ENCODE measurements at places on chromosomes 2 and 18. TPM values are rescaled to one million over a fixed set of nuclear protein-coding genes. Genes with fewer than 3 reads are reported as not detected.
A peak's percentile ranks its signal among the peaks of the same experiment; 100 is the strongest.

The RNF125 gene
- polyA plus RNA-seq: 0.88 TPM

The FLACC1 gene
- polyA plus RNA-seq: 0.34 TPM

The COLEC11 gene
- 20.9 TPM for polyA plus RNA-seq

The FAM237A gene
- polyA plus RNA-seq: not detected

The BOLL gene
- polyA plus RNA-seq: not detected

The ZFP36L2 gene
- polyA plus RNA-seq: 285 TPM

The ACADL gene
- 1.1 TPM for polyA plus RNA-seq

The COL5A2 gene
- polyA plus RNA-seq: 131 TPM

The ACP1 gene
- polyA plus RNA-seq: 193 TPM

DNA sequence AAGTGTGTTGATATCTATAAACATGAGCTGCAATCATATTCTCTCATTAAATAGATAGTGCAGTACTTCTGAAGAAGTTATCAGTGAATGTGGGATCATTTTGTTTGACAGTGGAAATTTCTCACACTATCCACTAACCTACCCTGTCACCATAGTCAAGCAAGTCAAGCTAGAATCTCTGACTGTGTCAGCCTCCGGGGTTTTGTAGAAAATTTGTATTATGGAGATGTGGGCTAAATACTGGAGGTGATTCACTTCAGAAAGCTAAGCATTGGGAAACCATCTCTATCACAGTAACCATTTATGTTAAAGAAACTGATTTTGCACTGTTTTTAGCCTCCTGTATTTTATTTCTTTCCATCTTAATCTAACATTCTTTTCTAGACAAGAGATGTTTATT lies 126.6 kb upstream of the CREB1 start:
- no peaks in the 10 kb centered on the region for H3K27me3 ChIP-seq
- no peak for DNase-seq
- H3K4me1 ChIP-seq: peaks cover 5% of the 10 kb centered on the region
- H3K36me3 ChIP-seq: no peaks in the 10 kb centered on the region
- H3K4me3 ChIP-seq: no peak overlapping the region

GRCh38 chr18:25074925-25075324 lies 277.0 kb downstream of the ZNF521 start:
- H3K4me3 ChIP-seq: no peak overlapping the region
- DNase-seq: no peak
- peaks cover 31% of the 10 kb centered on the region for H3K4me1 ChIP-seq
- H3K27ac ChIP-seq: no peak overlapping the region
- no peaks in the 10 kb centered on the region for H3K36me3 ChIP-seq

DNA sequence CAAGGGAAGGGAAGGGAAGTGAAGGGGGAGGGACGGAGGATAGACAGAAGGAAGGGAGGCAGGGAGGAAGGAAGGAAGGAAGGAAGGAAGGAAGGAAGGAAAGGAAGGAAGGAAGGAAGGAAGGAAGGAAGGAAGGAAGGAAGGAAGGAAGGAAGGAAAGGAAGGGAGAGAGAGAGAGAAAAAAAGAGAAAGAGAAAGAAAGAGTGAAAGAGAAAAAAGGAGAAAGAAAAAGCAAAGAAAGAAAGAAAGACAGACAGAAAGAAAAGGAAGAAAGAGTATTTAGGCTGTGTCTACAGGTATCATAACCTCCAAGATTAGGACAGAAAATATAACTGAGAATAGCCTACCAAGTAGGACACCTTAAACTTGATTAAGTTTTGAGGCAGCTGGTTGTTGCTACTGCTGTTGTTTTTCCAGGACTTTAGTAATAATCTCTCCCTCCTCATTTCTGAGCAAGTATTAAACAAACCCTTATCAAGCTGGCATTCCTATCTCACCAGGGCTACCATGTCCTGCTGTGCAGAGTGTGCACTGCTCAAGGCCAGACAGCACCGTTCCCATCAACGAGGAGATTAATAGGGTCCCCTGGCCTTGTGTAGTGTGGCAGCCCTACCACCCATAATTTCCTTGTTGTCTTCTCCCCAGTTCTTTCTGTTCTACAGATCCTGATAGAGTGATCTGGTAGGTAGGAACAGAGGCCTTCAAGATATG lies 90.5 kb upstream of the FHL2 start:
- H3K36me3 ChIP-seq: no peaks in the 10 kb centered on the region
- H3K4me3 ChIP-seq: no peak overlapping the region
- H3K27me3 ChIP-seq: no peaks in the 10 kb centered on the region
- no peak for DNase-seq

DNA sequence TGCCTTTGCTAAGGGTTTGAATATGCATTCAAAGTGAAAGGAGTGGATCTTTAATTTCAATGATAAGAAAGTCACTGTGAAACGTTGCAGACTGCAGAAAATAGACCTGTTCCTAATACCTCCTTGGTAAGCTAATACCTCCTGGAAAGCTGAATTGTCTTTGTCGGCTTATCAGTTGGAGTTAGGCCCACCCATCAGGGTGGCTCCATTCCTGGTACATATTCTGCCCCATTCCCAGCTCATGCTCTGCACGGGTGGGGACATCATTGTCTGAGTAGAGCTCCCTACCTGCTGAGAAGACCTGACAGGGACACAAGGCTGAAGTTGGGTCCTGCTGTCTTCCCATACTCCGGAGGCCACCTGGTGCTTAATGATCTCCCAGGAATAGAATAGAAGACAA lies 203.3 kb downstream of the EN1 start:
- no peak for DNase-seq
- no peaks in the 10 kb centered on the region for H3K36me3 ChIP-seq

- no peak overlapping the region for H3K4me3 ChIP-seq
- H3K4me1 ChIP-seq: no peaks in the 10 kb centered on the region
- no peaks in the 10 kb centered on the region for H3K27me3 ChIP-seq
- H3K27ac ChIP-seq: no peak overlapping the region
- DNase-seq: no peak
Observed at GRCh38 chr2:198144660-198145059, 340.3 kb downstream of the PLCL1 start.

DNA sequence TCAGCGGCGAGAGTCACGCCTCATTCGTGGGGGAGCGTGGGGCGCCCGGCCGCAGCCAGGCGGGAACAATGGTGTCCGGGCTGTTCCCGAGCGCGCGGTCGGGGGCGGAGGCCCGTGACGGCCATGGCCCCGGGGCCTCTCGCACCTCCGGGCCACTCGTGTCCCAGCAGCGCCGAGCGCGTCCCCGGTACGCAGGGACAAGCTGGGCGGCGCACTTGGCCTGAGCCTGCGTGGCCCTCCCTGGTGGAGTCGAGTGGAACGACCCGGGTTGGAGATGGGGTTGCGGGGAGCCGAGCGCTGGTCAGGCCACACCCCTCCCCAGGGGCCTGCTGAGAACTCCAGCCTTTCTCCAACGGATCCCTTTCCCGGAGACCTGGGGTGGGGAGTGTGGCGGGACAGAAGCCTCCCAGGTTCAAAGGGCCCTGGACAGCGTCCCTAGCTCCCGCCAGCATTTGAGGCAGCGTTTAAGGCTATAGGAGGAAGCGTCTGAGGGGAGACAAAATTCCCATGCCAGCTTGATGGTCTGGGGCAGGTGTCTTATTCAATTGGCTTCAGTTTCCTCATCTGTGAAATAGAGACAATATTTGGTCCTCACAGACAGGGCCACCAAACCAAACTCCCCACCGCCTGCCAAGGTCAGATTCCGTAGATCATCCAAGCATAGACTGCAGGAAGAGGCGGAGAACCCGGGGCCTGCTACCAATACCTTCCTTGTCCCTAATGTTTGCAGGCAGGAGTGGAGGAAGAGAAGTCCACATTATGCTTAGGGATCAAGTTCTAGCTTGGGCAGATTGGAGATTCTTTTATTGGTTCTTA lies 553 bp downstream of the CNDP2 start:
- peak overlapping the region; percentile 88 for H3K4me3 ChIP-seq
- H3K27ac ChIP-seq: peak overlapping the region; percentile 98
- H3K4me1 ChIP-seq: peaks cover 23% of the 10 kb centered on the region
- no peaks in the 10 kb centered on the region for H3K36me3 ChIP-seq

DNA sequence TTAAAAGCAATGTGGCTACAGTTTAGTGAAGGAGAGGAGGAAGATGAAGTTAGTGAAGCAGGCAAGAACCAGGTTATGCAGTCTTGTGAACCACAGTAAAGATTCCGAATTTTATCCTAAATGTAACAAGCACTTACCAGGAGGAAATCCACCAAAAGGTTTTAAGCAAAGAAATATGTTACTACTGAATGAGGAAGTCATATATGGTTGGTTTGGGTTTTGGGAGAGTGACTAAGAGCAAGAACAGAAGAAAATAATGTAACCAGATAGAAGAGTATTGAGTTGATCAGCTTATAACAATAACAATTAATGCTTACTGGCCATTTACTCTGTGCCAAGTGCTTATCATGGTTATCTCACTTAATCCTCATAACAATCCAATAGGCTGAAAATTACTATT lies 1.9 kb downstream of the USP37 start:
- no peak overlapping the region for H3K27ac ChIP-seq
- H3K36me3 ChIP-seq: no peaks in the 10 kb centered on the region
- H3K4me3 ChIP-seq: no peak overlapping the region
- no peak for DNase-seq
- no peaks in the 10 kb centered on the region for H3K27me3 ChIP-seq
- peaks cover 11% of the 10 kb centered on the region for H3K4me1 ChIP-seq

DNA sequence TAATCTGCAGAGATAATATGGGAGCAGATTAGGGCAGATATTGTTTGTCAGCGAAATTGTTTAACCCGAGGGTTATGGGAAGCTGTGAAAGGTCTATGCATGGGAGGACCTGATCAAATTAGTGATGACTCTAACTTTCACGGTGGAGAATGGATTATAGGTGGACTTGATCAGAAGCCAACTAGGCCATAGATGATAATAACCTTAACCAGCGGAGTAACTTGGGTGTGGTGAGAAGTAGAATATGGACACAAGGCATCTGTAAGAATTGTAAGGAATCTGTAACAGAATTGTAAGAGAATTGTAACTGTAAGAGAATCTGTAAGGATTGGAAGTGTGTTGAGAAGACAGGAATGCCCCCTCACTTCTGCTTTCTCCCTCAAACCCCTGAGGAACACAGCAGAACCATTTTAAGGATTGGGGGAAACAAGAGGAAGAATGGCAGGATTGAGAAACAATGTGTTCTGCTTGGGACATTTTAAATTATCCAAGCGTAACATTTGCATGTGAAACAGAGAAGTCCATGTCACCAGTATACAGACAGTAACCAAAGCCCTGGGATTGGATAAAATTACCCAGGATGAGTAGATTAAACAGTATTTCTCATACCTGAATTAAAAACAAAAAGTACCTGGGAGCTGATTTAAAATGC lies 14.9 kb upstream of the SLC39A10 start:
- H3K4me3 ChIP-seq: no peak overlapping the region
- no peaks in the 10 kb centered on the region for H3K27me3 ChIP-seq
- H3K27ac ChIP-seq: no peak overlapping the region
- DNase-seq: no peak

DNA sequence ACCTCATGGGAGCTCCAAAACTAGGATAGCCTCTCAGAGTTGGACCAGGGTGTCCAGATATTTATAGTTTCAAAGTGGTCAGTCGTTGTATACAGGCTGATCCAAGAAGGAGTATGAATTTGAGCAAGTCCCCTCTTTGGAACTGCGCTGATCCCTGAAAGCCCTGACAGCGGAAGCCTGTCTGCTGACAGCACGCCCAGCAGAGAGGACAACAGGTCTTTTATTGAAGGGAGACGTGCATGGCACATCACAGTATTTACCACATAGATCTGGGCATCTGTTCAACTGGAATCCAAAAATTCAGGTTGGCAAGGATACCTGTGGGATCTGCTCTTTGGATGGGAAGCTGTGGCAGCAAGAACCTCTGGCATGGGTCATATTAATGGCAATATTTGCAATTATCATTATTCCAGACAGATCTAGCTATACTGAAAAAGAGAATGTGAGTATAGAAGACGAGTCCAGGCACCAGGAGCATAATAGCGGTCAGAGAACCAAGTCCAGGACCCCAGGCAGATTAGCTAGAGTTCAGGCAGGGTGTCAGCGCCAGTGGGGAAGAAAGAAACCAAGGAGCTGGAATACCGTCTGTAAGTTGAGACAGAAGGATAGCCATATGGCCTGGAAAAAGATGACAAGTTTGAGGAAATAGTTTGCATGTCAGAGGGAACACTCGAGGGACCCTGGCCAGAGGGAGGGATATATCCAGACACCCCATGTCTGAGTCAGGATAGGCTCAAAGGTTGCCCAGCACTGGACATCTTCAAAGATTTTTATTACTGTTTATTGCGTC lies 260.4 kb upstream of the FANCL start:
- DNase-seq: no peak
- no peak overlapping the region for H3K4me3 ChIP-seq
- no peaks in the 10 kb centered on the region for H3K4me1 ChIP-seq
- no peaks in the 10 kb centered on the region for H3K36me3 ChIP-seq
- H3K27me3 ChIP-seq: no peaks in the 10 kb centered on the region

DNA sequence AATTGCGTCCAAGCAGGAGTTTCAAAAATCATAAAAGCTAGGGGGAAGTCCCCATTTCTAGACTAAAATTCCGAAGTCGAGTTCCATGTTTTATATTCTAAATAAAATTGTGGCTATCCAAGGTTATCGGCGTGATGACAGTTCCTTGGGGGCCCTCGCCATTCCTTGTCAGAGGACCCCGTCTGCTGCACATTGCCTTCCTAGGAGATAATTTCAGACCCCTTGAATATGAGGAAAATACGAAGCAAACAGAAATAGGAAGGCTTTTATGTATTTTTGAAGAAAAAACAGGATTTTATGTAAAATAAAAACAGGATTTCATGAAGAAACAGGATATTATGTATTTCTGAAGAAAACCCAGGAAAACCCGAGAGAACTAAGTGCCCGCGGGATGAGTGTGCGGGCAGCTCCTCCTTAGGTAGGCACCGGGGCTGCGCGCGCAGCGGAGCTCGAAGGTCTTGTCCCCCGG lies 465 bp upstream of the PLEKHA3 start:
- H3K4me1 ChIP-seq: peaks cover 28% of the 10 kb centered on the region
- H3K27ac ChIP-seq: peak overlapping the region; percentile 98
- no peaks in the 10 kb centered on the region for H3K36me3 ChIP-seq
- H3K4me3 ChIP-seq: peak overlapping the region; percentile 34
- DNase-seq: no peak
- no peaks in the 10 kb centered on the region for H3K27me3 ChIP-seq

- H3K27ac ChIP-seq: no peak overlapping the region
- no peaks in the 10 kb centered on the region for H3K27me3 ChIP-seq
- DNase-seq: no peak
Observed at GRCh38 chr2:149877913-149878312, 290.3 kb upstream of the MMADHC start.

DNA sequence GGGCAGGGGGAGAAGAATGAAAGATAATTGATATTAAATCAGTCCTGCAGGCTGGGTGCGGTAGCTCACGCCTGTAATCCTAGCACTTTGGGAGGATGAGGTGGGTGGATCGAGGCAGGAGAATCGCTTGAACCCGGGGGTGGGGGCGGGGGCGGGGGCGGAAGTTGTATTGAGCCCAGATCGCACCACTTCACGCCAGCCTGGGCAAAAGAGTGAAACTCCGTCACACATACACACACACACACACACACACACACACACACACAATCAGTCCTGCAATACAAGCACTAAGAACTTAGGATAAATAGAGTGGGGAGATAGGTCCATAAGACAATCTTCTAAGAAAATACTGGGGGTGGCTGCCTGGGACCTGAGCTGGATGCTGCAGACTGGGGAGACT lies 15.1 kb upstream of the PKDCC start:
- peaks cover 11% of the 10 kb centered on the region for H3K4me1 ChIP-seq
- H3K27ac ChIP-seq: no peak overlapping the region
- no peak for DNase-seq
- H3K27me3 ChIP-seq: no peaks in the 10 kb centered on the region
